Stimulated activated CD4-positive, alpha-beta T cell treated with anti-CD3 and anti-CD28 coated beads, Interleukin-4, amount 100 ng/mL, for 24 hours (primary cell): ENCODE measurements at places on chromosomes 11 and 22.
A peak's percentile ranks its signal among the peaks of the same experiment; 100 is the strongest.

DNA sequence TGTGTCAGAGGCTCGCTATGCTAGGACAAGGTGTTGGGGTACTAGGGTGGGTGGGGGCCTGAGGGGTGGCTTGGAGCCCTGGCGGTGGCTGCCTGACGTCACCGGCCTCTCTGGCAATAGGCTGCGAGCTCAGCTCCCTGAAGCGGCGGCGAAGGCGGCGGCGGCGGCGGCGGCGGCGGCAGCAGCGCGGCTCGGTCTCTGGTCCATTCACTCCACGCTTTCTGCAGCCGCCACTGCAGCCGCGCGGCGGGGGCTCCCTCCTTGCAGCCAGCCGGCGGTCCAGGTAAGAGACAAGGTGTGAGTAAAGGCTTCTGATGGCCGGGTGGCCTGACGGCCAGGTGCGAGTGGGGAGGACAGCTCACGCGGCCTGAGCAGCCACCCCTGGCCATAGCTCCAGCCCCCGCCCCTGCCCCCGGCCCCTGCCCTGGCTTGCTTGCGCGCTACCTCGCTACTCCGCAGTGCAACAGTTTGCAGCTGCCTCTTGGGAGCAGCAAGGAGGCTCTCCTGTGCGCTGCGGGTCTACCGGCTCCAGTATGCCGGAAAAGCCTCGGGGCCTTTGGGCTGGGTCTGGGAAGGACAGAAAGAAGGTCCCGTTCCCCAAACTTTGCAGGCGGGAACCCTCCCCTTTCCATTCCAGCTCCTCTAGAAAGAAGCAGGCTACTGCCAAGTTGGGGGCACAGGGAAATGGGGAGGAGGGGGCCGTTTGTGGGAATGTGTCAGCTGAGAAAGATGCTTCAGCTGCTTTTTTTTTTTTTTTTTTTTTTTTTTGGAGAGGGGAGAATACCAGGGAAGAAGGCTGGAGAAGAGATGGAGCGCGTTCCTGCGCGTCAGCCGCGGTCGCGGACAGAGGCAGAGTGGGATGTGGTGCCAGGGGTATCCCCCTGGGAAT, at the start of gene C11orf87:
TSS of gene C11orf87 (plus strand) at position 210 of the 889 bp plus-strand sequence. CDS start 1,444 bp downstream, outside the sequence.
- no peak for DNase-seq

DNA sequence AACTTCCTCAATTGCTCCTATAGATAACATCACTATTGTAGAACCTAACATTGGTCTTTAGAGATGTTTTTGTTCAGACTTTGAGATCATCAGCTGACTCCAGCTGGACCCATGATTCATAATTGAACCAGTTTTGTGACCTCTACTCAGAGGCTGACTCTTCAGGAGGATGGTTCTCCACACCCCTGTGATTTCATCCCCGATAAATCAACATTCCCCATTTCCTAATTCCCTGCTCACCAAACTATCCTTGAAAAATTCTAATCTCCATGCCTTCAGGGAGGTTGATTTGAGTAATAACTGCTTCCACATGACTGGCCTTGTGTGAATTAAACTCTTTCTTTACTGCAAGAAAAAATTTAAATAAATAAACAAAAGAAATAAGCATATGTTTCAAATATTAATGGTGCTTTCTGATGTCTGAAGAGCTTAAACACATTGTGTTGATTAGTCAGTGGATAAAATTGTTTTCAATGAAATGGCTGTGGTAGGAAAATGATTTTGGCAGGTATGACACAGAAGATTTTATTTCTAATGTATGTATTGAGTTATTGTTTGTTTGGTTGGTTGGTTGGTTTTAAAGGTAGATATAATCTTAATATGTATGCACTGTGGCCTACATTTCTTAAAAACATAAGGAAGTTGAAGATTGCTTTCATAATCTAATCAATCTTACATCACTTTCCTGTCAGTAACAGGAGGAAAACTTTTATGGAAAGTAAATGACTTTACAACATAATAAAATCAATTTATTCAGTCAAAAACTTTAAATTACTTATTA, 427.9 kb upstream of the CCDC179 start:
- DNase-seq = no peak

DNA sequence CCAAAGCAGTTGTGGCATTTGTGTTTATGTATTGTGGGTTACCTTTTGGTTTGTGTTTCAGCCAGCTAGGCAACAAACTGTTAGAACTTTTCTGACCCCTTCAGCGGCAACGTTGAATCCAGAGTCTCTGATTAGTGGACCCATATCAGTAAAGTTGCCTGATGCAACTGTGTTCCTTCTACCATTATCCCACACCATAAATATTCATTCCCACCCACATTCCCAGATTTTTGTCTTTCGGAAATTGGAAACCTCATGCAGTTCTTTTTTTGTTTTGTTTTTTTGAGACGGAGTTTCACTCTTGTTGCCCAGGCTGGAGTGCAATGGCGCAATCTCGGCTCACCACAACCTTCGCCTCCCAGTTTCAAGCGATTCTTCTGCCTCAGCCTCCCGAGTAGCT, 30.7 kb upstream of the RBX1 start:
- DNase-seq = no peak

DNA sequence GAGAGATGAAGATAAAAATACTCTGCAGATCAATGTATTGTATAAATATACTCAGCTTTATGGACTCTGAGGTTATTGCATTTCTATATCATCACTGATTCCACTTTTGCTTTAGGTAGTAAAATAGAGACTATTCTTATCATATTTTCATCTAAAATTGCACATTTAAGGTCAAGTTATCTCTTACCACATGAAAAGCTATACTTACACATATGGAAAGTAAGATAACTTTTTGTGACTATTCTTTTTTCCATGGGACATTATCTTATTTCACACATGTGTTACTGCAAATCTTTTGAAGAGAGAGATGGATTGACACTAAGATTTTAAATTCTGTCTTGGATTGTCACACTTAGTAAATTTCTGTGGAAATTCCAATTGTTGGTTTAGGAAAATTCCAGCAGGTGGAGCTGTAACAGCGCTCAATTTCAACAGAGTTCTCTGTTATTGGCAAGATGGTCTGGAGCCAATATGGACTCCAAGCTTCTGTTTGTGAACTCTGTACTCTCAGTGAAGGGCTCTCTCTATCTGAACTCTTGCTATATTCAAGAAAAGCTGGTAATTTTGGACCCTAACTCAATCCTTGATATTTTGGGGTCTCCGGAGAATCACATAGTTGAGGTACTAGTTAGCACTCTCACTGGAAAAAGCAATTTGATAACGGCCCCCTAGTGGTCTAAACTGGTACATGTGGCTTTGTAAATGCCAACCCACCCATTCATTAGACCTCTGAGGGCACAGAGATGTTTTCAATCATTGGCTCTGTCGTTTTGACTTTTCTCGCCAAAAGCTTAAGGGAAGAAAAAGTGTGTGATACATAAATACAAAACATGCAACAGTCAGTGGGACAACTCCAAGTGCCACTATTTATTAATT, 429.7 kb downstream of the ETS1 start:
- DNase-seq = peak; percentile 75

DNA sequence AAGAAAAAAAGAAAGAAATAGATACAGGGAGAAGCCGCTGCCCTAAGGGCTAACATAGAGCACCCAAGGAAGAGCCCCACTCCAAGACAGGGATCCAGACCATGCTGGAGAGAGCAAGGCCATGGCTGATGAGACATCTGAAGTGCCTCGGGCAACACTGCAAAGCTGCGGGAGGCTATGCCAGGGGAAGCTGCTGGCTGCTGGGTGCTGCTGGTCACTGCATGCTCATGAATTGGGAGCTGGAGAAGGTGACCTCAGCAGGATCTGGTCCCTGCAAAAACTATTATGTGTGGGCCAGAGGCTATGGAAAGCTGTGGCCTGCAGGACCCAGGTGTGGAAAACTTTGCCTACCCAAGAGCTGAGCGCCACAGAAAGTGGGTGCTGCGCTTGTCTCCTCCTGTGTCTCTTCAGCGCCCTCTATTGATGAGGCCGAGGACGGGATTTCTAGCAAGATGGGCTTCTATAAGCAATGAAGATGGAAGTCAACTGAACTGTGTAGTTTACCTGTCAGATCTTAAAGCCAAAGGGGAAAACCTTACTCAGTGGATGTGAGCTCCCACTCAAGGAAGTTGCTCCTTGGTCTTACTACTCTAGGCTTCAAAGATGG, 17.3 kb upstream of the SLC29A2 start:
- DNase-seq = peak; percentile 76

DNA sequence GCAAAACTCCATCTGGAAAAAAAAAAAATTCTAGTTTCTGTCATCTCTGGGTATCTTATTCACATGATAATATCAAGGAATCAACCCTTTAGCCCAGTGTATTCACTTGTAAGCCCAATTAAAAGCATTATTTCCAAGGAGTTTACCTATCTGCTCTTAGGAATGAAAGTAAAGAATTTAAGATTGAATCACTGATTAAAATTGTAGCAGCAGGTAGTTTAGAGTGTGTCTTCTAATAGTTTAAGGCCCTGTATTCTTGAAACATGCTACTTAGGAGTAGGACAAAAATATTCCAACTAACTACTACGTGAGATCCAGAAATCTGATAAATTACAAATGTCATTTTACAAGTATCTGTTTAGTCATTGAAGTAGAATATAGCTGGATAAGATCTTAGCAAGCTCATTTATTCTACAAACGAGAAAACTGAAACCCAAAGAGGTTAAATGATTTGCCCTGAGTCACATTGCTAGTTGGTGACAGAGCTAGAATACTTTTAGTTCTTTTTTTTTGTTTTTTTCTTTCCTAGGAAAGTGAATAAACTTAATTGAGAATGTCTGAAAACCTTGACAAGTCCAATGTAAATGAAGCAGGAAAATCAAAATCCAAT, 4.0 kb downstream of the TCP11L1 start:
- DNase-seq = no peak

GRCh38 chr11:86983021-86983488, 27.9 kb upstream of the FZD4 start:
- no peak for DNase-seq

- no peak for DNase-seq
These were observed 450 bp downstream of the CBX6 start for GRCh38 chr22:38871360-38872171.

DNA sequence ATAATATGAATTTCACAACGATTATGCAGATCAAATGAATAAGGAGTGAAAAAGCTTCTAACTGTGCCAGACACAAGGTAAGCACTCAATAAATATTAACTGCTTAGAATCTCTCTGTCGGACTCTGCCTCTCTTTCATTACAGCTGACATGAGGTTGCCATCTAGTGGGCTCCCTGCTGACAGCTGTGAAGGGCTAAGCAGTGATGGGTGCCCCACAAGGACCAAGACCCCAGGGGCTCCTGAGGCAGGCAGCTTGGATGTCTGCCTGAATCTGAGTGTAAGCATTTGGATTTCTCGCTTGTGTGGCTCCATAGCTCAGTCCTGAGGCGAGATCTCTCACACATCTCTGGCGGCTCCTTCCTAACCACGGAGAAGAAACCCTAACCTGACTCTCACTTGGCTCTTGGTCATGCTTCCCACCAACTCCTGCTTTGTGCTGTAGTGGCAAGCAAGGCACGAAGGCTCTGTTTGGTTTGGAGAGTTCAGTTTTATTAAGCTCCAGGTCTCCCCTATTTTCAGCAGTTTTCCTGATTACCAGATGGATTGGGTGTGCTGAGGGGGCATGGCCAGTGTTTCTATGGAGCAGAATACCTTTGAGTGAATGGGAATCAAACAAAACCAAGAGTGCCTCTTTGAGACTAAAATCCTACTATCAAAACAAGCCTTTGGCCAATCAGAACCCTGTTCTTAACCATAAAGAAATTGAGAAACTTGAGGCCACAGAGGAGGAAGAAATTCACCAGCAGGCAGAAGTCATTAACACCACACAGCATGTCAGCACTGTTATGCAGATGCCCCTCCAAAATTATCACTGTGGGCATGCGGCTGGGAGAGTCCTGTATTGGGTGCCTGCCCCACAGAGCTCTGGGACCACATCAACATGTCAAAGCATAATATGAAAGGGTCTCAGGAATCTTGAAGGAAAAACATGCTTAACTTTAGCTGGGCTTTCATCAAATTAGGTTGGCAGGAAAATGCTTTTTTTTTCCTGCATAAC, 152.8 kb upstream of the NTM start:
- DNase-seq = no peak

DNA sequence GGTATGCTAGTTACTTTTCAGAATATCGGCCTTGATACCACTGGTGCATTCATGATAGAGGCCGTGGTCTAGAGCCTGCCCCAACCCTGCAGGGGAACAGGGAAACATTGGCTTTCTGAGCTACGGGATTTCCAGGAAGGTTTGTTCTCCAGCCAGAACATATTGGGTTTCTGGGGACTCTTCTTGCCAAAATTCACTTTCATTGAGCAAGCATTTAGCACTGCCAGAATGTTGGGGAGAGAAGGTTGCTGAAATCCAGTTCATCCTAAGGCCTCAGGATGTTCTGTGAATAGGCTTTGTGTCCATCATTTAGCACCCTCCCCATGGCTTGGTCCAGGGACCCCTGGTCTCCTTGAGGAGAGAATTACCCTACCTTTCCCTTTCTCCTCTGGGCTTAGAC, 36.7 kb downstream of the DRG1 start:
- DNase-seq = no peak

DNA sequence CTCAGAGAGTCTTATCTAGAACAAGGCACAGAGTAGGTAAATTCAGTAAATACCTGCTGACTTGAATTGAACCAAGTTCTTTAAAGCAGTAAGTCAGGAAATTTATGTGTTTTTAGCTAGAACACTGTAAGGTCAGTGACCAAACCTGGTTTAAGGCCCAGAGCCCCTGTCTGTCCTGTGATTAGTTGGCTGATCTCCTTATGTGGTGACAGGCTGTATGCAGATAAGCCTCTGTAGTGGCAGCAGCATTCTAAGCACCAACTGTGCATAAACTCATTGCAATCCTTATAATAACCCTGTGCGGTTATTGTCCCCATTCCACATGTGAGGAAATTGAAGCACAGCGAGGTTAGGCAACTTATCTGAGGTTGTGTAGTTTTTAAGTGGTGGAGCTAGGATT, 40.5 kb downstream of the FBXO7 start:
- no peak for DNase-seq

- DNase-seq = no peak
These were observed 915.6 kb downstream of the TBC1D22A start for GRCh38 chr22:47678048-47678447.

DNA sequence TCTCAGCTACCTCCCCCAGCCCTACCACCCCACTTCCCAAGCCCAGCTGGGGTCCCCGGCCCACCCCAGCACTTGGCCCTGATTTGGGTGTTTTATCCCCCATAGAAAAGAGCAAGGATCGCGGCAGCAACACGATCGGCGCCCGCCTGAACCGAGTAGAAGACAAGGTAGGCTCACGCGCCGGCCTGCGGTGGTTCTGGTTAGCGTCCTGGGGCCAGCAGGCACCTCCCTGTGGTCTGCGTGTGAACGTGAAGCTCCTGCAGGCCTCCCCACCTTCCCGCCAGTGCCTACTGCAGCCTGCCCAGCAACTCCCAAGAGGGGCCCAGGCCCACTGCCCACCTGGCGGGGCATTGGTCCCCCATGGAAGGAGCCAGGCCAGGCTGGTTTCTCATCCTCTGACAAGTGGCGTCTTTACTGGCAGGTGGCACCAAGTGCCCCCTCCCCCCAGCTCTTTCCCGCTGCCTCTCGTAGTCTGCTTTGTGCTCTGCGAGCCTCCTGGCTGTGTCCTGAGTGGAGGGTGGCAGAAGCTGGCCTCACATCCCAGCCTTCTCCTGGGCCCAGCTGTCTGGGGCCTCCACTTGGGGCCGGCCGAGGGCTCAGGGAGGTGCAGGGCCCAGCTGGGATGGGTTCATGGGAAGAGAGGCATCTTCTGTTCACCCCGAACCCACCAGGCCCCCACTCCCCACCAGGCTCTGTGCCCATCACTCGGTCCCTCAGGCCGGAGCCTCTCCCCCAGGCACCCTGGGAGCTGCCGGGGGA, 78.3 kb upstream of the KCNQ1OT1 start:
- DNase-seq = peak; percentile 1
